ENCODE measurements at places on chromosomes 11 and 22.

DNA sequence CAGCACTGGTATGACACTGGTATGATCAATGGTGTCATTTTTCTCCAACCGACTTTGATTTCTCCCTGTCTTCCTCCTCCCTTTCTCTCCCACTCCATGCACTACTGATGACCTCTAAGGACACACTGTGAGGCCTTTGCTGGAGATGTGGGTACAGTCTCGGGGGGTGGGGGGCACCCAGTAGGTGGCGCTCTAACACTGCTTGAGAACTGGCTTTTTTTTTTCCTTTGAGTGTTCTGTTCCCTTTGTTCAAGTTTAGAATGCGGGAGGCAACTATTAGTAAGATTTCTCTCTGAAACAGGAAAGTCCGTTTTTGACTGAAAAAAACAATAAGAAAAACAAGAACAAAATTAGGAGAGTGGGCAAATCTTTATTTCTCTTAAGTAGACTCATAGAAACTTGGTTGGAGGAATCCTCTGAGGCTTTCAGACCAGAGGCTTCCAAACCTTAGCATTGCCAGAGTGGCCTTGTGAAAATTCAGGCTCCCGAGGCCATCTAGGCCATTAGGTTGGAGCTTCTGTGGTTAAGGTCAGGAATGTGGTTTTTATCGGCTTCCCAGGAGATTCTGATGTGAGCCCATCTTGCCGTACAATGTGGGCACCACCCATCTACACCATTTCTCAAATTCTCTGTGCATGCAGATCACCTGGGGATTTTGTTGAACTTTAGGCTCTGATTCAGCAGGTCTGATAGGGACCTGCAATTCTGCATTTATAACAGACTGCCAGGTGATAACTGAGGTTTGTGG, 43.2 kb downstream of the PANX1 start:
- no peak for DNase-seq

GRCh38 chr11:117096201-117096991, 1.8 kb downstream of the SIK3 start:
- no peak for DNase-seq

DNA sequence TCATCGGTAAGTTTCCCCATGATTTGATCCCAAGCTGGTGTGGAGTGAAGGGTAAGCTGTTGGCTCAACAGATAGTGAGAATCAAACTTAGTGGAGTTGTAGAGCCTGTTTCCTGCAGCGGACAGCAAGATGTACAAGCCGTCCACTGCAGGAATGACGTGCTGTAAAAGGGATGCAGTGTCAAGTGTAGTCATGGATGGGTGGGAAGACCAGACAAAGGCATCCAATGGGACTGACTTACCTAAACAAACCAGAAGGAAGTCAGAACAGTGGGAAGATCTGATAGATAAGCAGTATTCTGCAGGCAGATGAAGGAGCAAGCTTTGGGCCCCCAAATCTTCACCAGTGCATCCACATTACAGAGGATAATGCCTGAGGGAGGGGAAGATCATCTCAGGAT, 8.8 kb downstream of the ZBTB16 start:
- no peak for DNase-seq

GRCh38 chr11:76415073-76415472, 29.7 kb upstream of the EMSY start:
- no peak for DNase-seq

GRCh38 chr11:120233207-120233803, 6.6 kb upstream of the POU2F3 start:
- DNase-seq, result no peak

DNA sequence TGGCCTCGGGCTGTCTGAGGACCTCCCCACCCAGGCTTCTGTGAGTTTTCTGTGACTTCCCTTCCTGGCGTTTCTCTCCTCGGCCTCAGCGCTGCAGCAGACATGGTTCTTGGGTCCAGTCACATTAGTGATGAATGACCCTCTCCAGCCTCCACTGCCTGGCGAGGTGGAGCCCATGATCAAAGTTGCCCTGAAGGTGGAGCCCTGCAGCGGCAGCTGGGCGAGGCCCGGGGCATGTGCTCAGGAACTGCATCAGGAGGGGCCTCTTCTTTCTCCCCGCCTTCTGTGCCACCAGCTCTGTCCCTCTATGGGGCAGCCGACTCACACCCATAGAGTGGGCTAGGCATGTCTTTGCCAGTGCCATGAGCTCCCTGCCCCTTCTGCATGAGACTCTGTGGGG, 1079.7 kb downstream of the TBC1D22A start:
- no peak for DNase-seq

DNA sequence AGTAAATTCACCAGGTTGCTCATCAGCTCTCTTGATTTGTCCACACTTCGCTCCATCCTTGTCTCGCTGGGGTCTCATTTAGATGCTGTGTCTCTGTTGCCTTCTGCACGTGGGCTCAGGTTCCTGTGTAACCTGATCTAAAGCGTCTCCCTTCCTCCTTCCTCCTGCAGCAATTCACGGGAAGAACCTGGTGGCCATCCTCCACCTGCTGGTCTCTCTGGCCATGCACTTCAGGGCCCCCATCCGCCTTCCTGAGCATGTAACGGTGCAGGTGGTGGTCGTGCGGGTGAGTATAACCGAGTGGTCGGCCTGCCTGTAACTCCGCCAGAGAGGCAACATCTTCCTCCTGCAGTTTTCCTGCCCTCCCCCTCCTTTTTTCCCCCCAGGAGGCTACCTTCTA, 48.0 kb upstream of the PARVG start:
- DNase-seq, result no peak

- DNase-seq, result no peak
Measured at GRCh38 chr11:42112866-42113265, 653.4 kb upstream of the LRRC4C start.

All from lower leg skin (tissue), 4 donors.